ENCODE measurements at places on chromosomes 2 and 18. TPM values are rescaled to one million over a fixed set of nuclear protein-coding genes. Genes with fewer than 3 reads are reported as not detected.

PPP4R1 gene
- total RNA-seq: 121 TPM

DCDC2C gene
- 0.27 TPM for total RNA-seq

CGREF1 gene
- 8.1 TPM for total RNA-seq

CROCC2 gene
- 0.45 TPM for total RNA-seq

IMP4 gene
- 47.0 TPM for total RNA-seq

SCG2 gene
- 6.0 TPM for total RNA-seq

SIX3 gene
- total RNA-seq: not detected

PASK gene
- total RNA-seq: 8.7 TPM

HADHB gene
- total RNA-seq: 88.1 TPM

DNA sequence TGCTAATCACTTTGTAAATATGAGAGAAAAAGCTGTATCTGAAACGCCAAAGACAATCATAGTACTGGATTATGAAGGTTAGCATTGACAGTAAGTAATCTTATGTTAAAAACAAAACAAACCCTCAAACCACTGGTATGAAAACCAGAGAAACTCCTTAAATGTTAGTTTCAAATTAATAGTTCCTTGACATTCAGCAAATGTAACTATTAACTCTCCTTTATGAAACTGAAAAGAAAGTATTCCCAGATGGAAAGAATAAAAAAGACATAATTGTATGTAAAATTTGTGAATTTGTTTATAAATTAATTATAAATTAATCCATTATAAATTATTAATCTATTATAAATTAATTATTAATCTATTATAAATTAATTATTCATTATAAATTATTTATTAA, 12.3 kb downstream of the FASTKD1 start:
- no peak for DNase-seq

DNA sequence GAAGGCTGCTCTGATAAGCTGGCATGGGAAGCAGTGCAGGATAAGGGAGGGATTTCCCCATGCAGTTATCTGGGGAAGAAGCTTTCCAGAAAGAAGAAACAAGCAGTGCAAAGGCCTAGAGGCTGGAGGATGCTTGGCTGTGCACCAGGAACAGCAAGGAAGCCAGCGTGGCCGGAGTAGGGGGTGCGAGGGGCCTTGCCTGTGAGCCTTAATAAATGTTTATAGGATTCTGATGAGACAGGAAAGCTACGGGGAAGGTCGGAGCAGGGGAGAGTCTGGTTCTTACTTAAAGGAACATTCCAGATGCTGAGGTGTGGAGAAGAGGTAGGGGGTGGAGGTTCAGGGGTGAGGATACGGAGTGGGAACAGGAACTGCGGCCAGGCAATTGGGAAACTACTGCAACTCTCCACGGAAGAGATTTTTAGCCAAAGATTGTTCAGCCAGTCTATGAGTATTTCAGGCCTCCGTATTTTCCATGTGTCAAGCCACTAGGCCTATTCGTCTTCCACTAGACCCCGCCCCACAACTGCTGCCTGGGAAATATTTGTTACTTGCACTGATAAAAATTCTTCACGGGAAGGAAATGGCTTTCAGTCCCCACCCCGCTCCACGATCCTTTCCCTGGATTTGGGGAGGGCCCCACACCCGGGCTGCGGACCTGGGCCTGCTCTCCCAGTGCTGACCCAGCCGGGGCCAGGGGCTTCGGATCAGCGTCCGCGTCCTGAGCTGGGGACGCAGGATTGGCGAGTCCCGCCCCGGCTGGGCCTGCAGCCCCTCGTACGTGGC, 516 bp downstream of the EIF2AK2 start:
- DNase-seq: peak; percentile 70

DNA sequence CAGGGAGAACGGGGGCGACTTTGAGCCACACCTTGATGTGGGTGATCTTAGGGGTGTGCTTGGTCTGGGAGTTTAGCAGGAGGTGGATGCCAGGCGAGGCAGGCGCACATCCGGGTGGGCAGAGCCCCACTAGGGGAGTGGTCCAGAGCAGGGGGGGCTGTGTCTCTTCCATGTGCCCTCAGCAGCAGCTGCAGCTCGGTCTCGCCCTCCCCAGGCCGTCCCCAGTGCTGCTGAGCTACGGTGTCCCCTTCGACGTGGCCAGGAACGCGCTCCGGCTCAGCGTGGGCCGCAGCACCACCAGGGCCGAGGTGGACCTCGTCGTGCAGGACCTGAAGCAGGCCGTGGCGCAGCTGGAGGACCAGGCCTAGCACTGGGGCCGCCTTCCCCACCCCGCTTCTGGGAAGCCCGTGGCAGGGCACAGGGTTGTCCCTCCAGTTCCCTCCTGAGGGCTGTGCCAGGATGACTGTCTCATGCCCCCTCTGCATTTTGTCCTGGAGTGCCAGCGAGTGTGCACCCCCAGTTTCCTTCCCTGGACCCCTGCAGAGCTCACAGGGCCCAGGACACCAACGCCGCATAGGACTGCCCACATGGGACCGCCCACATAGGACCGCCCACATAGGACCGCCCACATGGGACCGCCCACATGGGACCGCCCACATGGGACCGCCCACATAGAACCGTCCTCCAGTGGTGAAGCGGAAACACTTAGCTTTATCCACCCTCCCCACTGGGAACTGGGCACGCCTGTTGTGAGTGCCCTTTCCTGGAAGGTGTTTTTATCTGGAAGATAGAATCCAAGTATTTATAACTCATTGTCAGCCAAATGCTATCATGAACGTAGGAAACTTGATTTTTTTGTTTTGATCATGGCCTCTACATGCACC, 1.9 kb upstream of the ESPNL start:
- peak; percentile 61 for DNase-seq

DNA sequence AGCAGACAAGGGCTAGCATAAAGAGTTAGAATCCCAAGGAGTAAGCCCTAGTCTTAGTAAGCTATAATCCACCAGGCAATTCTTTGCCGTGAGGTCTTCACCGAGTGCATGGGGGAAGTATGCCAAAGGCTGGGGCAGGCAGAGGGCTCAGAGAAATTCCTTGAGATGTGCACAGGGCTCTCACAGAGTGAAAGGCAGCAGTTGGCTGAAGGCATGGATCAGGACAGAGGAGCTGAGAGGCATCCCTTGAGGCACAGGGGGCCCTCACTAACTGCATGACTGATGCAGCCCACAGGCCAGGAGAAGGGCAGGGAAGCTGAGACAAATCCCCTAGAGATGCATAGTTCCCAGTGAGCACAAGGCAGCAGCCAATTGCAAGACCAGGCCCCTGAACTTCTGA, 34.1 kb downstream of the PTH2R start:
- DNase-seq: no peak

DNA sequence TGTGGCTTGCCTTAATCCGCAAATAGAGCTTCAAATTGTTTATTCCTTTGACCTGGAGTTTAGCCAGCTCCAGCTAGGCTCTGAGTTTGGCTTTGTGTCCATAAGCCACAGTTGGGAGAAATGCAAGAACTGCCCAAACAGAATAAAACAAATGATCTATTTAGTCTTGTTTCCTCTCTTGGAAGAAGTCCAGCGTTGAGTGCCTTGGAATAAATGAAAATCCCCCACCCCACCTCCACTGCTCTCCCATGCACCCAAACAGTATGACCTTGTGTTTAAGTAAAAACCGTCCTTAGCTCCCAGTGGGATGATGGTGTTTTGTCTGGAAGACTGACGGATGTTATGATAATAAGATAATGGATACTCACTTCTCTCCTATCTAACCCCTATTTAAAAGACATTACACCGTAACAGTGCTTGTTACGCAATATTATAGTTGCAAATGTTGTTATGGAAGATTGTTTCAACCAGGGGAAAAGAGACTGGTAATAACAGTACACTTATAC, 3.2 kb upstream of the SERPINE2 start:
- no peak for DNase-seq

- no peak for DNase-seq
Measured at GRCh38 chr2:96789245-96789617, 26.8 kb upstream of the CNNM3 start.

Measured in aorta (tissue), 5 donors.